H9 (cell line): ENCODE measurements at places on chromosomes 16 and 17. TPM values are rescaled to one million over a fixed set of nuclear protein-coding genes. Genes with fewer than 3 reads are reported as not detected.

Gene RND2
- 47.8 and 50.7 TPM in 2 replicates for total RNA-seq

Gene AARS1
- 164 and 168 TPM in 2 replicates for total RNA-seq

Gene PRRT2
- total RNA-seq: 10.7 and 14.6 TPM in 2 replicates

Gene FAM20A
- 33.5 and 34.4 TPM in 2 replicates for total RNA-seq

Gene MTSS2
- 41.0 and 42.5 TPM in 2 replicates for total RNA-seq

Gene CDH3
- total RNA-seq: 92.9 and 97.2 TPM in 2 replicates

Gene ACSF3
- total RNA-seq: 22.3 and 31.3 TPM in 2 replicates

Gene WNT3
- 22.4 and 22.7 TPM in 2 replicates for total RNA-seq

Gene HOXB4
- total RNA-seq: not detected in 2 replicates

Gene CLEC10A
- not detected in 2 replicates for total RNA-seq

Gene ALOX12
- 0.81 and 1.9 TPM in 2 replicates for total RNA-seq

Gene ETV4
- total RNA-seq: 74.4 and 78.4 TPM in 2 replicates

Gene DNAAF8
- 0.33 and 0.39 TPM in 2 replicates for total RNA-seq

Gene KRTAP16-1
- not detected in 2 replicates for total RNA-seq

Gene TBX4
- not detected in 2 replicates for total RNA-seq

Gene CRAMP1
- total RNA-seq: 39.2 and 46.2 TPM in 2 replicates

Gene ADAD2
- total RNA-seq: 0.99 and 1.0 TPM in 2 replicates

Gene MRPL45
- 57.7 and 59.9 TPM in 2 replicates for total RNA-seq

Gene OR2C1
- not detected in 2 replicates for total RNA-seq

Gene GOSR1
- 58.1 TPM in 2 replicates for total RNA-seq

Gene GAS7
- total RNA-seq: 4.8 and 6.0 TPM in 2 replicates

Gene PTGES3L
- 4.0 and 4.2 TPM in 2 replicates for total RNA-seq

Gene MAF
- total RNA-seq: 4.9 and 5.1 TPM in 2 replicates

Gene ANKRD40CL
- total RNA-seq: not detected in 2 replicates

Gene CCDC57
- 11.0 and 14.6 TPM in 2 replicates for total RNA-seq

Gene GLIS2
- 14.3 and 14.9 TPM in 2 replicates for total RNA-seq

Gene BCKDK
- 55.7 and 57.0 TPM in 2 replicates for total RNA-seq

Gene TRIM47
- total RNA-seq: 5.5 and 6.9 TPM in 2 replicates

Gene BBS2
- 13.0 and 13.1 TPM in 2 replicates for total RNA-seq

Gene TEX14
- 0.31 and 0.55 TPM in 2 replicates for total RNA-seq

Gene SLC4A1
- total RNA-seq: 0.13 TPM in 1 of 2 replicates, not detected in the other

Gene HSD17B2
- total RNA-seq: not detected in 2 replicates

Gene PIMREG
- 91.6 and 92.5 TPM in 2 replicates for total RNA-seq

Gene CD7
- 0.22 and 0.35 TPM in 2 replicates for total RNA-seq

Gene C17orf67
- total RNA-seq: 0.88 and 1.0 TPM in 2 replicates

Gene PLXDC1
- total RNA-seq: 1.6 and 2.0 TPM in 2 replicates

Gene HASPIN
- total RNA-seq: 26.6 and 26.7 TPM in 2 replicates

Gene OTOA
- 0.11 and 0.13 TPM in 2 replicates for total RNA-seq

Gene SECTM1
- total RNA-seq: 0.28 and 0.70 TPM in 2 replicates

Gene TRAP1
- total RNA-seq: 211 and 242 TPM in 2 replicates

Gene TNFRSF13B
- total RNA-seq: 0.11 and 0.28 TPM in 2 replicates

Gene XPO6
- total RNA-seq: 124 and 130 TPM in 2 replicates

Gene DPEP1
- 1.1 and 1.2 TPM in 2 replicates for total RNA-seq

Gene MYH2
- 0.68 and 0.90 TPM in 2 replicates for total RNA-seq

Gene OVCA2
- 24.2 and 24.6 TPM in 2 replicates for total RNA-seq

Gene KRT32
- total RNA-seq: not detected in 2 replicates

Gene LCAT
- total RNA-seq: 17.7 and 17.8 TPM in 2 replicates

Gene PSMD7
- 138 and 140 TPM in 2 replicates for total RNA-seq

Gene SLC39A11
- total RNA-seq: 14.5 and 15.2 TPM in 2 replicates

Gene ULK2
- total RNA-seq: 10.8 and 11.5 TPM in 2 replicates

Gene MILR1
- not detected in 2 replicates for total RNA-seq

Gene PRSS33
- total RNA-seq: not detected in 2 replicates
